ENCODE measurements at places on chromosomes 1 and 21.

DNA sequence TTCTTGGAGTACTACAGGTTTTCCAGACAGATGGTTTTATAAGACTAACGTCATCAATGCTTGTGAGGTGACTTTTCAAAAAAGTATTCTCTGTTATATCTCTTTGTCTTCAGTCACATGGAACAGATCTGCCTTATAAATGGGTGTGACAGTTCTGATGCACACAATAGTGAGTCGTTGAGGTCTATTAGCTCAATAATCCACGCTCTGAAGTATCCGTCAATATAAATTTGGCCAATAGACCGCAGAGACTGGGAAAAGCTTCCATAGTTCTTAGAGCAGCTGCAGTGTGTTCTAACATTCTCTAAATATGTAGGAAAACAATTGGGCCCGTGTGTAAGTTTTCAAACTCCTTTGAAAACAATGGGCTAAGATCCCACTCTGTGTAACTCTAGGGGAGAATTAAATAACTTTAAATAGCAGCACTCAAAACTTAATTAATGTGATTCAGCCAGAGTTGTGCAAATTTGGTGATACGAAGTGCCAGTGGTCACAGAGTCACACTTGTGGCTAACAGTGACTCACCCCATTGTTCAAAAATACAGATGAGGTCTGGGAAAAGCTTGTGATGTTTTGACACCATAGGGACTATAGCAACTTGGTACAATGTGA is 316.0 kb downstream of the LMO4 start:
- DNase-seq, result no peak

DNA sequence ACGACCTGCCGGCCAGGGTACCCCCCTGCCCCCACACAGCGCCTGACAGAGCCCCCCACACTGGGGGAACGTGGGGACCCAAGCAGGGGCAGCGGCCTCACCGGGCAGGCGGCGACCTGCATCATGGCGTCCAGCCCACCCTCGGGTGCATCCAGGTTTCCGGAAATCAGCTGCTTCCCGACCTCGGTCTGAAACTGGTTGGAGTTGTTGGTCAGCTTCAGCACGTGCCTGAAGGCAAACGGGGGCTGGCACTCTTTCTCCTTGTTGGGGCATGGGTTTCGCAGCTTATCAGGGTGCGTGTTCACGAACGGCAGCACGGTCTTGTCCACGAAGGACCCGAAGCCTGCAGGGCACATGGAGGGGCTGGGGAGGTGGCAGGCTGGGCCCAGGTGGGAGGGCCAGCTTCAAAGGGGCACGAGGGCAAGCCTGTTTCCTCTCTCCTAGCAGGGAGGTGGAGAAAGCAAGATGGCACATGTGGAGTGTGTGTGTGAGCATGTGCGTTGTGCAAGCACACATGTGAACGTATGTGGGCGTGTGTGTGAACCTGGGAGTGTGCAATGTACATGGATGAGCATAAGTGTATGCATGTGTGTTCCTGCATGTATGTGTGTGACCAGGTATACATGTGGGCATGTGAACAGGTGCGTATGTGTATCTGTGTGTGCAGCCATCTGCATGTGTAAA is 19.2 kb downstream of the ITGB2 start:
- DNase-seq, result no peak

DNA sequence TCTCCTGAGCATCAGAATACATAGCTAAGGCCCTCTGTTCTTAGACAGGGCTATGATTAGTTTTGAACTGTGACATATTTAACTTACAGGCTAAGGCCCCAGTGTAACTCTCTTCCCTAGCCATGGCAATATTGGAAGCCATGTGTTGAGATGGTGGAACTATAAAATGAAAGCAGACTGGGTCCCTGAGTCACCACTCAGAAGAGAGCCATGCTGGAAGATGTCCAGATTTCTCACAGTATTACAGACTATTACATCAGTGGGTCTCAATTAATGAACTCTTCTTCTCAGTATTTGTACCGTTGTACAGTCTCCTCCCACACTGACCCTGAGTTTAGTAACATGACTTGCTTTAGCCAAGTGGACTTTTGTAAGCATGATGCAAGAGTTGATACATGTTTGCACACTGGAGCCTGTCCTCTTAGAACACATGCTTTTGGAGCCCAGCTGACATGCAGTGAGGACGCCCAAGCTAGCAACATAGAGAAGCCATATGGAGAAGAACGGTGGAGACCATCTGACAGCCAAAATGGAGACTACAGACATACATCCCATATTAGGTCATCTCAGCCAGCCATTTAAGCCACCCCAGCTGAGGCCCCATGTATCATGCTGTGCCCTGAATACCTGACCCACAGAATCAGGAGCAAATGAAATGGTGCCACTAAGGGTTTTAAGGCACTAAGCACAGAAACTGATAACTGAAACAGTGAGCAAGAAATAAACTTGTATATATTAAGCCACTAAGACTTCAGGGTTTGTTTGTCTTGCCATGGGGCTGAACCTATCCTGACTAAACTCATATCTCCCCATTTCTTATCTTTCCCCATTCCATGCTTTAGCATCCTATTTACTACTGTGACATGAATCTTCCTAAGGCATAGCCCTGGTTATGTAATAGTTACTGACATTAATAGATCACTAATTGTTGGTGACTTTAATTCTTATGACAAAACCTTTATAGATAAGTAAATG is 24.4 kb downstream of the TBX15 start:
- DNase-seq, result no peak

DNA sequence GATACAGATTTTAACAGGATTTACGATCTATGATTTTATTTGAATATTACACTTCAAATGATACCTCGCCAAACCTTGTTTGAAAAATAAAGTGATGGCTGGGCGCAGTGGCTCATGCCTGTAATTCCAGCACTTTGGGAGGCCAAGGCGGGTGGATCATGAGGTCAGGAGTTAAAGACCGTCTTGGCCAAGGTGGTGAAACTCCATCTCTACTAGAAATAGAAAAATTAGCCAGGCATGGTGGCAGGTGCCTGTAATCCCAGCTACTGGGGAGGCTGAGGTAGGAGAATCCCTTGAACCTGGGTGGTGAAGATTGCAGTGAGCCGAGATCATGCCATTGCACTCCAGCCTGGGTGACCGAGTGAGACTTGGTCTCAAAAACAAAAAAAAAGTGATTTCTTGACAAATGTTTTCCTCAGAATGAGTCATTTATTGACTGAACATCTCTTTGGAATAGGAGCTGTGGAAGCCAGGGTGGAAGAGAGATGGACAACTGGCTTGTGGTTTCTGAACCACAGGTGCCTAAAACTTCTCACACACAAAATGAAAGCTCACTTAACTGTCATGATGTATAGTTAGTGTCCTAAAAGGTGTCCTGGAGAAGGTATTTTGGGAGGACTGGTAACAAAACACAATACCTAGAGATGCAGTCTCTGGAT is 11.9 kb downstream of the PKNOX1 start:
- no peak for DNase-seq

- no peak for DNase-seq
These were observed 2.1 kb downstream of the SLC22A15 start for GRCh38 chr1:115978292-115978941.

DNA sequence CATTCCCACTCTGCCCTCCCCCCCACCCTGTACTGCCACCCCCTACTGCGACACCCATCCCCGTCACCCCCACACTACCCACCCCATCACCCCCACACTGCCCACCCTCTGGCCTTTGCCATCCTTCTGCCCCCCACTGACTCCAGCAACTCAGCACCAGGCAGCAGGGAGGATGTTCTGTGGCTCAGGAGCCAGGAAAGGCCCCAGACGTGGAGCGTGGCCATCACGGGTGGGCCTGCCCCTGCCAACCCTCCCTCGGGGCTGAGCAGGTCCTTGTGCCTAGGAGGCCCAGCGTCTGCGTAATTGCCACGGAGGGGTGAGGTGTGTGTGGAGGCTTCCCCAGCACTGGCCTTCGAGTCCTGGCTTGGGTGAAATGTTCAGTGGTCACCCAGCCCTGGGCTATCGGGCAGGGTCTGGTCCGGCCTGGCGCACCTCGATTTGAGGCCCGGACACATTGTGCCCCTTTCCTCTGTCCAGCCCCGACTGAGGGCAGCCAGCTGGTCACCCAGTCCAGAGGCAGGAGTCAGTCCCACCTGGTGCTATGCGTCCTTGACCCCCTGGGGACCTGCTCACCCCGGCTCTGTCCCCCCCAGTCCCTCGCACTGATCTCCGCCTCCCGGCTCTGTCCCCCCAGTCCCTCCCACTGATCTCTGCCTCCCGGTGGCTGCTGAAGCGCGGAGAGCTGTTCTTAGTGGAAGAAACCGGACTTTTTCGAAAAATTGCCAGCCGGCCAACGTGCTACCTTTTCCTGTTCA is 23.0 kb downstream of the ARHGEF16 start:
- no peak for DNase-seq

DNA sequence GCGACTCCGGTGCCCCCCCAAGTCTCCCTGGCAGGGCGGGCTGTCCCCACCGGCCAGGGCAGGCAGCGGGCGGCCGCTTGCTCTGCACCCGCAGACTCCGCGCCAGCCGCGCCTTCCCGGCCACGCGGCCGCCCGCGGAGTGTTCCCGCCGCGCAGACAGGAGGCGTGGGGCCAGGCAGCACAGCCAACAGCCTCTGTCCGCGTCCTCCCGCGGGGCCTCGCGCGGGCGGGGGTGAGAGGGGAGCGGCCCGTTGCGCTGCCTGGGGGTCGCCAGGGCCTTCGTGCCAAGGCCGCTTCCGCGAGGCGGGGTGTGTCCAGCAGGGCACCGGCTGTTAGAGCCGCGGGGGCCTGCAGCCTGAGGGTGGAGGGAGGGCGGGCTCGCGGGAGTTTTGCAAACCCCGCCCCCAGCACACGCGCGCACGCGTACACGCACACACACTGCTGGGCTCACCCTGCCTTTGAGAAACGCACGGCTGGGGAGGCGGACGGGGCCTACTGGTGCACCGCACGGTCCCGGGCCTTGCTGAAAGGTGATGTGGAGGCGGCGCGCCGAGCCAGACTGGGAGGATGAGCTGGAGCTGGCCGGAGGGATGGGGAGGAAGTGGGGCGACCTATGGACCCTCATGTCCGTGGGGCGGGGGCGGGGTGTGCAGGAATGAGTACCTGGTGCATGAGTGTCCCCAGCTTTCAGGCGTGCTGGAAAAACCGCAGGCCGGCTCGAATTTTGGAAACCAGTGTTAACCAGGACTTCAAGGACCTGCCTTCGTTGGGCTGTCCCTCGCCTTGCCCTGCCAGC is 41.5 kb downstream of the KIAA1614 start:
- DNase-seq, result peak; percentile 36

DNA sequence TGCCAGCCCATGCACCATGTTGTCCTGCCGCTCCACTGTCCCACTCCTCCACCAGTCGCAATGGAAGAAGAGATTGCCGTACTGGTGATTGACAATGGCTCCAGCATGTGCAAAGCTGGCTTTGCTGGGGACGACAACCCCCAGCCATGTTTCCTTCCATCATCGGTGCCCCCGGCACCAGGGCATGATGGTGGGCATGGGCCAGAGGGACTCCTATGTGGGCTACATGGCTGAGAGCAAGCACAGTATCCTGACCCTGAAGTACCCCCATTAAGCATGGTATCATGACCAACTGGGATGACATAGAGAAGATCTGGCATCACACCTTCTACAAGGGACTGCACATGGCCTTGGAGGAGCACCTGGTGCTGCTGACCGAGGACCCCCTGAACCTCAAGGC is 1.9 kb upstream of the AMY2B start:
- no peak for DNase-seq

- DNase-seq, result no peak
These were observed 382.5 kb downstream of the NEGR1 start for GRCh38 chr1:71899881-71900280.

GRCh38 chr1:238409191-238409850 is 518.6 kb upstream of the ZP4 start:
- DNase-seq, result no peak

DNA sequence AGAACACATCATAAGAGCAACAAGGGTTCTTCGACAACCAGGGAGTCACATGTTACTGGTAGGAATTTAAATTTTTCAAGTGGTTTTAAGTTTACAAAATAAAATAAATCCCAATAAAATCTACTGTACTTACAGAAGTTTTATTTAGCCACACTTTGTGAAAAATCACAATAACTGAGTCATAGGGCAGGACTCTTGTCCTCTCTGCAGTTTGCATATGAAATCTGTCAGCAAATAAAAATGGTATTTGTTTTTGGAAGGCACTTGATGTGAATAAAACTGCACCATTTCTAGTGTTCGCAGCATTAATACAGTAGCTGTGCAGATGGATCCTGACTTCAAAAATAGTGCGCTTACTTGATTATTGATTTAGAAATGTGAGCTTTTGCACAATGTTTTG is 150.4 kb downstream of the LBR start:
- DNase-seq, result no peak

- DNase-seq, result no peak
These were observed 19.7 kb downstream of the ENSA start for GRCh38 chr1:150609732-150610131.

DNA sequence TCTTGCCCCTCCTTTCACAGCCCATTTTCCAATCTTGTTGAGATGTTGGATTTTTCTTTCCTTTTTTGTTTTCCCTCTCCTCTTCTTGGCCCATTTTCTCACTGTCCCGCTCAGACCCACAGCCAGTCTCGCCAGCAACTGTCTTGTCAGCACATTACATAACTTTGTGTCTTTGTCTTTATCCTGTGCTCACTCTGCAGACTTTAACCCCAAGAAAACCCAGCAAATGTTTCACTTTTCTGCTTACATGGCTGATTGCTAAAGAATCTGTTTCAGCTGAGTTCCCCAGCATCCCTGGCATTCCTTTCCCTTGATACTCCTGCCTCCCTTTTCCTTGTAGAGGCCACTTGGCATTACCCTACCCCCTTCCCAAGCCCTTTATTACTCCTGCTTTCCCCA is 74.6 kb downstream of the ZNF648 start:
- DNase-seq, result no peak

- DNase-seq, result peak; percentile 62
These were observed 2.4 kb downstream of the UROD start for GRCh38 chr1:45014321-45015028.

DNA sequence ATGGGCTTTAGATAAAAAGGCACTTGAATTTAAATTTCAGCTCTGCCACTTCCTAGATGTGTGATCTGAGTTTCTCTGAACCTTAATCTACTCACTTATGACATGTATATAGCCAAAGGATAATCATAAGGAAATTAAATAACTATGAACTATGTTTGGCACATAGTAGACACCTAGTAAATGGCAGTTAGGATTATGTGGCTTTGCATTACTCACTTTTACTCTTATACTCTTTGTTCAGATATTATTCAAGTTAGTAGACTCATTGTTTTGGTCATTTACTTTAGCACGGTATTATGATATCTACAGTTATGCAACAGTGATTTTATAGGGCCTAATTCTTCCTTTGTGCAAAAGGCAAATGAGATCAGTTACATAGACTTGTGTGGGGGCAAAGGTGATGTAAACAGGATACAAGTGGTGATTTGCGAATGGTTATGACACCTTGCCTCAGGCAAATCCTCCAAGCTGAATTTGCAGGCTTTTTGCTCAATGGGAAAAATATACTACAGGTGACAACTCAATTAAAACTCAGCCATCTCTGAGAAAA is 297.2 kb upstream of the PBX1 start:
- no peak for DNase-seq

DNA sequence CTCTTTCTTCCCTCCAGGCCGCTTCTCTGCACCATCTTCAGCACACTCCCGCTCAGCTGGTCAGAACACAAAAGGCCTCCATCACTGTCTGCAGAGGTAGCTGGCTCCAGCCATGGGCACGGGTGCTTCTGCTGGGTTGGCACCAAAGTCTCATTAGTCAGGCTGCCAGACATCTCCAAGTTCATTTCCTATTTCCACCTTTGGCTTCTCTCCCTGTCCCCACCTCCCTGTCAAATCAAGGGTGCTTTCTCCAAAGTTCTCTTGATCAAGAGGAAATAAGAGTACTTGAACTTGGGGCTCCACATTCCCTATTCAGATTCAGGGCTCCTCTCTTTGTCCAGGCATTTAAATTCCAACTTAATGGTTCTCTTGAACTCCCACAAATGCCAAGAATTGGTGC is 33.9 kb upstream of the GRIK3 start:
- DNase-seq, result no peak
